Caco-2 (cell line): ENCODE measurements at places on chromosomes 6 and 20.

GRCh38 chr6:39280247-39280731, 33.9 kb downstream of the KCNK17 start:
- DNase-seq: no peak

DNA sequence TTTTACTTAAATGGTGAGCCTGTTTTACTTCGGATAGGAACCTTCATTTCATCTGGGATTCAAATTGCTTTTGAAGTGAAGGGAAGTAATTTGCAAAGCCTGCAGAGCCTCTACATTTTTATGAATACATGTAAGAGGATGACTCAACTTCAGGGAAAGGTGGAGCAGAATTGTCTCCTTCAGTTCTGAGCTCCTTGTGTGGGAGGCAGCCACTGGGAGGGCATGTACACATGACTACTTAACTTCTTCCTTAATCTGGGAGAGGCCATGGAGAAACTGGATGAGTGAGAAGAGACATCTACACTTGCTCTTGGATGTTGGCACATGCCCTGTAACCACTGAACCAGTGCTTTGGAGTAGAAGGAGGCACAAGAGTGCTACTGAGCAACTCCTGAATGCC, 145.1 kb upstream of the NRSN1 start:
- DNase-seq: no peak

GRCh38 chr6:56518995-56519767, 123.5 kb downstream of the DST start:
- DNase-seq: no peak

DNA sequence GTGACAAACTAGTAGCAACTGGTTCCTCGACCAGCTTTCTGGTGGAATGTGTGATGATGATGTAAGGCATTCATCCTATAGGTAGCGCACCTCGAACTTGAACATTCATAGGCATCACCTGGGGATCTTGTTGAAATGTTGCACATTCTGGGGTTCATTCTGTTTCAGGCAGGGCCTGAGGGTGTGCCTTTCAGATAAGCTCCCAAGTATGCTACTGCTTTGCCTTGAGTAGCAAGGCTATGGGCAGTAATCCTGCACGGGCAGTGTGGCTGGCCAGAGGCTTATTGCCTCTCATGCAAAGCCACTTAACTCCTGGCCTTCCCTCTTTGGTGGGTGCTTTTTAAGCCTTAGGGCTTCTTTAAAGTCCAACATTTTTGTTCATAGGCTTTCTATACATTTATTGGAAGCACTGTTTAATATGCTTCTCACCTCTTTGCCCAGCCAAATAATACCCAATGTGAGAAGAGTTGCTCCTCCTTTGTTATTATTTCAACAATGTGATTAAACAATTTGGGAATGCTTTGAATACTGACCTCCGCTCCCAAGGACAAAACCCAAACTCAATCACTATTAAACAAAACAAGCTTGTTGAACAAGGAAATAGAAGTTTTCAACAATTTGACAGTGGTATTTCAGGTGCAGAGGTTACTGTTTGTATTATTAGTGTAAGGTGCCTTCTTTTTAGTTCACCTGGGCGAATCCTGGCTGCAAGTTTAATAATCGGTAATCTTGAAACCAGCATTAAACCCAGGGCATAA, 57.5 kb downstream of the JARID2 start:
- no peak for DNase-seq

GRCh38 chr6:147909640-147910039, 401.1 kb downstream of the SAMD5 start:
- DNase-seq: no peak

- no peak for DNase-seq
These were observed 18.6 kb upstream of the HBS1L start for GRCh38 chr6:135073217-135073616.
